ENCODE measurements at places on chromosomes 6 and 20.

- DNase-seq: no peak
These were observed 117.2 kb downstream of the LCA5 start for GRCh38 chr6:79420054-79420453.

GRCh38 chr20:58883241-58883691 is 30.8 kb downstream of the GNAS start:
- DNase-seq: peak; percentile 26

- no peak for DNase-seq
These were observed 137.6 kb upstream of the RIN2 start for GRCh38 chr20:19620446-19620845.

- peak; percentile 88 for DNase-seq
These were observed at the start of gene PLAGL1 for GRCh38 chr6:144008120-144008811. Gene PLAGL1 (minus strand): TSS chr6:144008259. CDS start chr6:143948136, 60,123 bp downstream.

- DNase-seq: no peak
These were observed 59.4 kb downstream of the RPRD1B start for GRCh38 chr20:38092915-38093314.

DNA sequence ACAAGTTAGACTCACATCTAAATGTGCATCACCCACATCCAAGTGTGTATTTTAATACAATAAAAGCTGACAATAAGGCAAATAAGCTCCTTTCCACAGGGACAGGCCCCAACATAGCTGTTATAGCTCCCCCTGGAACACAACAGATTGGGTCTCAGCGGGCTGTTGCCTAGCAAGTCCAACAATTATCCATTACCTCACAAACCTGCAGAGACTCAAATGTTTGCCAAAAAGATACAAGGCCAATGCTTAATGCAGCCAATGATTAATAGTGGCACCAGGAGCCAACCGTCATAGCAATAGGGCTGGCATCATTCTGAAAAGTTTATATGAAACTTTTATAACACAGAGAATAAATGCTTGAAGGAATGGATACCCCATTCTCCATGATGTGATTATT is 35.7 kb downstream of the EPB41L2 start:
- DNase-seq: no peak

DNA sequence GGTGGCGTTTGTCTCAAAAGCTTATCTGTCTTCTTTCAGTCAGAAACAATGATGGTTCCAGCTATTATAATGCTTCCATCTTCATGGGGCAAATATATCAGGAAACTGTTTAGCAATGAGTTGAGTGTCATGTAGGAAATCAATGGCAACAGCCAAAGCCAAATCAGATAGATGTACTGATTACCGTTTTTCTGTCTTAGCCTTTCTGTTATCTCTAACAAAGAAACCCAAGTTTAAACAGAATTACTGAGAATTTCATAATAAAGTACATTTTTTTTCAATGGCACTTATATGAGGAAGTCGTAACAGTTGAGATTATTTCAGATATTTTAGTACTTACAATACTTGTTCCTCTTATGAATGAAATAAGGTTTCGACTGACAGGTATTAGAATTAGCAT is 1.2 kb downstream of the NOX3 start:
- no peak for DNase-seq

- DNase-seq: no peak
These were observed 67.8 kb upstream of the FAM83B start for GRCh38 chr6:54778731-54779130.

DNA sequence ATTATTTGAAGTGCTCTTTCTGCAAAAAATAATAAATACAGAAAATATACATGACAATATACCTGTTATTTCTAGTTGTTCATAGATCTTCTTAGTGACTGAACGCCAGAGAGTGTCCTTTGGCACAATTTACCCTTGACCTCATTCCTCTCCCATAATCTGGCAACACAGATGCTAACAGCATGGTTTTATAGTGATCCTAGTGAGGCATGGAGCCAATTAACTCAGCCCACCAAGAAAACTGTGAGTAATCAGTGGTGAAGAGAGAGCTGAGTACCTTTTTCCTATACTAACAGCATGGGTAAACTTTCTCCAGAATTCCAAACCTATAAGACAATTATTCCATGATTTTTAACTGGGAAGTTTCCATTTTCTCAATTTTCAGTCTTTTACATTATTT is 61.0 kb downstream of the VGLL2 start:
- DNase-seq: no peak
